ENCODE measurements at places on chromosomes 4 and X.

GRCh38 chr4:105248613-105249012 lies 101.9 kb downstream of the TET2 start:
- no peak for DNase-seq

DNA sequence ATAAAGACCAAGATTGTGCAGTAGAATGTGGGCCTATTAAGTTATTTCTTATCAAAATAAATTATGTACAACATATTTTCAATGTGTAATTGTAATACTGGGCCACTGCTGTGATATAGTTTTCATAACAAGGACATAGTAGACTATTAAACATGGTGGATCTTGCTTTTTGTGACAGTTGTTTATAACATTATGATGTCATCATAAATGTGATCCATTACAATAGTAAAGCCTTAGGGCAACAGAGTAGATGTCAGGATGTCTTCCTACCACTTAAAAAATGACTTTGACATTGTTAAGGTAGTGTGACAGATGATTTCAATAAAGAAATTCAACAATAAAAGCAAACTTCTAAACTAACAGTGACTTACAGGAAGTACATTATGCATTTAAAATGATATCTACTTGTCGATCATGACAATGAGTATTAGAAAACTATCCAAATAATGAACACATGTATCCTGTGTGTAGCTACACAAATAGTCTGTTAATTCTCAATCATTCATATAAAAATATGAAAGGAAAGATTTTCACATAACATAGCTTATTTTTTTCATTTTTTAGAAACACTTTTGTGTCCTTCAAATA lies 5.3 kb upstream of the AGA start:
- DNase-seq: no peak

DNA sequence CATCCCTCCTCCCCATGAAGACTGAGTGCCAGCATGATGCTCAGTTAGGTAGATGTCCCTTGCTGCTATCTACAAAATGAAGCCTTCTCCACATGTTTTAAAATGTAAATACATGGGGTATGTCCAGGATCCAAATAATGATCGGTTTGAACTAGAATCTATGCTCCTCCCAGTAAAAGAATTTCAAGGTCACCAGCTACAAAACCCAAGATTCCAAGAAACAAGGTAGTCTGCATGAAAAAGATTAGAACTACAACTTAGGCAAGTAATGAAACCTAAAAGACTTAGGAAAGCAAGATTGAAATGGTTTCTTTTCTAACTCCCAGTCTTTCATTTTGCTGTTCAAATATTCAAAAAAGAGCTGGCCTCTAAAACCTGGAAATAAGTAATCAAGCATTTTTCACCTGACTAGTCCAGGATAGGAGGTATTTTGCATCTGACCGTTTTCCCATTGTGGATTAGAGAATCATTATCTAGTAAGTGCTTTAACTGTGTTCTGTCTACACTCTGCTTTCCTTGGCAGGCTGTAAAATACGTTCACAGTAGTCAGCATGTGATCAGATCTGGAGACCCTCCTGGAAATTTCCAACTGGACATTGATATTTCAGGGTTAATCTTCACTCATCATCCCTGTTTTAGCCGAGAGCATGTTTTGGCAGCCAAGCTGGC lies 57.4 kb downstream of the CC2D2A start:
- no peak for DNase-seq

GRCh38 chrX:127302841-127303240 lies 483.3 kb downstream of the PRR32 start:
- no peak for DNase-seq

GRCh38 chr4:89243733-89244252 lies 63.8 kb downstream of the GPRIN3 start:
- no peak for DNase-seq

DNA sequence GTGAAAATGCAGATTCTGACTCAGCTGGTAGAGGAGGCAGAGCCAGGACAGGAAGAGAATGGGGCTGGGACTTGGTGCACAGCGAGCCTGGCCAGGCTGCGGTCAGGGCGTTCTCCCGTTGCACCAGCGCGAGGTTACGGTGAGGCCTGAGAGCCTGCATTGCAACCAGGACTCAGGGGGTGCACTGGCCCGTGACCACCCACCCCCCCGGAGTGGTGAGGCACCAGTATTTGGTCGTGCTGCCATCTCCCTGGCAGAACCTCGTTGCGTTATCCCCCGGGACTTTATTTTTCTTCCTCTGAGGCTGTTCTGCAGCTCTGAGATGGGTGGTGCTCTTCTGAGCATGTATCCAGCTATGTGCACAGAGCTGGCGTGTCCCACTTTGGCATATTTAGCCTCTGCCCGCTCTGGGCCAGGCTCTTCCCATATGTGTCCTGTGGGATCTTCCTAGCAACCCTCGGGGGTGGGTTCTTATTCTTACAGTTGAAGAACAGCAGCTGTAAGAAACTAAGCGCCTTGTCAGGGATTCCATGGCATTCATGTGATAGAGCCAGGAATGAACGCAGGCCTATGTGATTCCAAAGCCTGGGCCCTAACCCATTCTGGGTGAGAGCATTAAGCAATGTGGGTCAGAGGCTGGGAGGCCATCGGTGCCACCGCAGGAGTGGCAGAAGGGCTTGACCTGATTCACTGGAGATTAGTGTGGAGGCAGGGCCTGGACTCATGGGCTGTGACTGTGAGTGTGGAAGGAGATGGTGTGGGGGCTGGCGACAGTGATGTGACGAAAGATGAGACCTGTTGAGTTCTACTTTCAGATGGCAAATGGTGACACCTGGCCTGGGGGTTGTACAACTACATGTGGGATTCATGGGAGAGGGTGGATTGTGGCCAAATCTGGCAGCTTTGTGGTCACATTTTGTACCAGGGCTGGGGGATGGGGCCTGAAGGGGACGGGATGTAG lies 3.1 kb downstream of the TADA2B start:
- DNase-seq: no peak

GRCh38 chrX:149541521-149542047 lies 772 bp downstream of the EOLA1 start:
- DNase-seq: no peak

DNA sequence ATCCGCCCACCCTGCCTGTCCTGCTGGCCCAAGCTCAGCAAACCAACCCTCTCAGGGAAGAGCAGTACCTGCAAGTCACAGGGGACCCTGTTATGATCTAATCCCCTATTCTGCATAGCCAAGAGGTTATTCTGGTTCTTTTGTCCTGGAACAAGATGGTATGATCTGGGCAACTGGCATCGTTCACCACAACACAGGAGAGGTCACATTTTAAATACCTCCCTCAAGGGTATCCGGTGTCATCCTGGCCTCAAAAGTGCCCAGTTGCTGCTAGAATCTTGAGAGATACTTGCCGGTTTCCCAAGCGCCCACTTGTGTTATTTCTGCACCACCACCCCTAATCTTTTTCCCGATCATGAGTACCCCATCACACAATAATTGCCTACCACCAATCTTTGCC lies 497.5 kb downstream of the BCOR start:
- no peak for DNase-seq

- DNase-seq: no peak
Measured at GRCh38 chrX:39576041-39576872, 521.5 kb downstream of the BCOR start.

DNA sequence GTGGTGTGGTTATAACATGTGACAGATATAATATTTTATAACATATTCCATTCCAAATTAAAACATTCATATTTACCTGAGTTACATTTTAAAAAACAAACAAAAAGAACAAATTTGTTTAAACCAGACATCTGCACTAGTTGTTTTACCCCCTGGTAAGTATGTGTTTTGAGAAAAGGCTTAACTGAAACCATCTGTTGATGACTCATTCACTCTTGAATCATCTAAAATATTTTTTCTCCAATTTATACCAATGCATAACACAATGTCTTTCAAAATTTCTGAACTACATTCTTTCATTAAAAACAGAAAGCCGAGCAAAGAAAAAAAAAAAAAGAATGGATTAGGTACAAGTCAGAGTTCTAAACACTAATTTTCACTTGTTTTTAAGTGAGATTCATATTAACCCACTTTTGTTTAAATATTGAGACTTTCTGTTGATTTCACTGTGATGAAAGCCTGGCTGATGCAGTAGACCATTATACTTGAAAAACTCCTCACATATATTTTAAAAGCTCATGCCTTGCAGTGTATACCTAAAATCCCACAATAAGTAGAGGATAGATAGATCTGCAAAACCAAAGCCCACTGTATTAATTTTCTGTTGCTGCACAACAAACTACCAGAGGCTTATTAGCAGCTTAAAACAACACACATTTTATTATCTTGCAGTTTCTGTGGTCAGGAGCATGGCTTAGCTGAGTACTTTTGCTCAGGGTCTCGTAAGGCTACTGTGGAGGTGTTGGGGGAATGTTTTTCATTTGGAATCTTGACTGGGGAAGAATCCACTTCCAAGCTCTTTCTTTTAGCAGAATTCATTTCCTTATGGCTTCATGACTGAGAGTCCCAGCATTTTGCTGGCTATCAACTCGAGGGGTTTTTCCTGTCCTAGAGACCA lies 221.5 kb downstream of the PCDH18 start:
- DNase-seq: no peak

- DNase-seq: no peak
Measured at GRCh38 chrX:49233887-49234555, 881 bp upstream of the CACNA1F start.

GRCh38 chr4:8701126-8702019 lies 108.8 kb downstream of the CPZ start:
- DNase-seq: no peak

GRCh38 chr4:30538794-30539193 lies 181.4 kb upstream of the PCDH7 start:
- DNase-seq: no peak

DNA sequence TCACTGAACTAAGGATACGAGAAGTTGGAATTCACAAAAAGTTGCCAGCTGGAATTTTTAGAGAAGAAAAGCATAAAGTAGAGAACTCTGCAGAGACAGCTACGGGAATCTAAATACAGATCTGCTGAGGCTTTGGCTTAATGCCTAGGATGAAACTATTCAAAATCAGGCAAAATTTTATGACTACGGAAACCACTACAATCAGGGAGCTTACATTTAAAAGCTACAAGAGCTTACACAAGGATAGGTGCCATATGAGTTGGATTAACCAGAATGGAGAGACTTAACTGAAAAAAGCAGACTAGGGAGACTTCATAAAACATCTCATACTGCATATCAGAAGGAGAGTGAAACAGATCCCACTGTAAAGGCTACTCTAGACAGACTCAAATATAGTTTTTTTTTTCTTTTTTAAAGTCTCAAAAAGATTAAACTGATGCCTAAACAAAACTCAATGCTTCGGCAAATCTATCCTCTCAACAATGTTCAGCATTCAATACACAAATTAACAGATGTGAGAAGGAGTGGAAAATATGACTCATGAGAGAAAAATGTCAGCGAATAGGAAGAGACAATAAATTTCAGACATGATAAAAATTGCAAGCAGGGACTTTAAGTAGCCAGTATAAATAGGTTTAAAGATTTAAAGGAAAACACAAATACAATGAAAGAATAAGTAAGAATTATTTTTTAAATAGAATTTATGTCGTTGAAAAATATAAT lies 586.1 kb downstream of the FSTL5 start:
- peak; percentile 6 for DNase-seq

GRCh38 chrX:119482481-119483480 lies 14.5 kb downstream of the SLC25A5 start:
- DNase-seq: no peak

GRCh38 chr4:144411119-144411518 lies 234.8 kb upstream of the HHIP start:
- DNase-seq: no peak

DNA sequence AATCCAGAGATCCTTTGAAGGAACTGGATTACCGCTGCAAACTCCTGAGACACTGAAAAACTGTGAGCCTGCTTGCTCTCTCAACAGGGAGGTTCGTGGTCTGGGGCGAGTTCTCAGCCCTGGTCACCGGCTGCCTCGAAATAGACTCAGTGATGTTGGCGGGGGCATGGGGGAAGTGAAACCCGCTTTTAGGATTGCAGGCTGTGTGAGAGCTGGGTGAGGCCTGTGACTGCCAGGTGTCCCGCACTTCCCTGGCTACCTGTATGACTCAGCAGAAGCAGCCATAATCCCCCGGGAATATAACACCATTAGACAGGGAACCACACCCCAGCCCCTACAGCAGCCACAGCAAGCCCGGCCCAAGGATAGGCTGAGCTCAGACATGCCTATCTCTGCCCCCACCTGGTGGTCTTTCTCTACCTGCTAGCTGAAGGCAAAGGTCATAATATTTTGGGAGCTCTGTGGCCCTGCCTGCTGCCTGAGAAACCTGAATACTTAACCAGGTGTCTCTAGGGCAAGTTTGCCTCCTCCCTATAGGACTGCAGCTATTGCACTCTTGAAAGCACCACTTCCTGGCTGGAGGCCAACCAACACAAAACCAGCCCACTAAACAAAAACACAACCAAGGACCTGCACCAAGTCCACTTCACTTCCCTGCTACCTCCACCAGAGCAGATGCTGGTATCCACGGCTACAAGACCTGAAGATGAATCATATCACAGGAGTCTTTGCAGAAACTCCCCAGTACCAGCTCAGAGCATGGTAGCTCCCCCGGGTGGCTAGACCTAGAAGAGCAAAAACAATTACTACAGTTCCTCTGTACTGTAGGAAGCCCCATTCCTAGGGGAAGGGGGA lies 202.0 kb downstream of the RRAGB start:
- peak; percentile 56 for DNase-seq

DNA sequence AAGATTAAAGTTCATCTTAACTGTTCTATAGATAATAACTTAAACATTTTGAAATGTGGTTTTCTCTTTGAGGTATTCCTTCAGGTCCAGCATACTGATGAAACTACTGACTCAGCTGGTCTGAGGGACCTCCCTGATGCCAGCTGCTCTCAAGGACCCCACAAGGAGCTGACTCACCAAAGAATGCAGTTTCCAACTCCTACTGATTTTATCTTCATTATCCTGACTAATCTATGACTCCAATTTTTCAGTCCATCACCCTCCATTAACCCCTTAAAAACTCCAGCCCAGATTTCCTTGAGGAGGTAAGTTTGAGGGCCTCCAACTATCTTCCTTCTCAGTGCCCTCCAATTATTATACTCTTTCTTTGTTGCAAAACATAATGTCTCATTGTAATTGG lies 1.4 kb upstream of the UGT2B4 start:
- no peak for DNase-seq

GRCh38 chr4:81197864-81198524 lies 17.0 kb downstream of the PRKG2 start:
- no peak for DNase-seq

DNA sequence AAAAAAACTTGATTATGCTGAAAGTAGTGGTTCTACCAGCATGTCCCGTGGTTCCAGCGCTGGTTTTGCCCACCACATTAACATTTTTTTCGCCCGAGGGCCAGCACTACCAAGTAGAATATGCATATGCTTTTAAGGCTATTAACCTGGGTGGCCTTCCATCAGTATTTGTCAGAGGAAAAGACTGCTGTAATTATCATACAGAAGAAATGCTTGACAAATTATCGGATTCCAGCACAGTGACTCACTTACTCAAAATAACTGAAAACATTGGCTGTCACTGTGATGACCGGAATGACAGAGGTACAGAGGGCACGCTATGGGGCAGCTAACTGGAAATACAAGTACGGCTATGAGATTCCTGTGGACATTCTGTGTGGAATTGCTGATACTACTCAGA lies 34.6 kb downstream of the PRPS2 start:
- no peak for DNase-seq

- DNase-seq: no peak
Measured at GRCh38 chr4:12746221-12746620, 737.9 kb downstream of the RAB28 start.
